ENCODE measurements at places on chromosomes 1 and 21.
A peak's percentile ranks its signal among the peaks of the same experiment; 100 is the strongest.

DNA sequence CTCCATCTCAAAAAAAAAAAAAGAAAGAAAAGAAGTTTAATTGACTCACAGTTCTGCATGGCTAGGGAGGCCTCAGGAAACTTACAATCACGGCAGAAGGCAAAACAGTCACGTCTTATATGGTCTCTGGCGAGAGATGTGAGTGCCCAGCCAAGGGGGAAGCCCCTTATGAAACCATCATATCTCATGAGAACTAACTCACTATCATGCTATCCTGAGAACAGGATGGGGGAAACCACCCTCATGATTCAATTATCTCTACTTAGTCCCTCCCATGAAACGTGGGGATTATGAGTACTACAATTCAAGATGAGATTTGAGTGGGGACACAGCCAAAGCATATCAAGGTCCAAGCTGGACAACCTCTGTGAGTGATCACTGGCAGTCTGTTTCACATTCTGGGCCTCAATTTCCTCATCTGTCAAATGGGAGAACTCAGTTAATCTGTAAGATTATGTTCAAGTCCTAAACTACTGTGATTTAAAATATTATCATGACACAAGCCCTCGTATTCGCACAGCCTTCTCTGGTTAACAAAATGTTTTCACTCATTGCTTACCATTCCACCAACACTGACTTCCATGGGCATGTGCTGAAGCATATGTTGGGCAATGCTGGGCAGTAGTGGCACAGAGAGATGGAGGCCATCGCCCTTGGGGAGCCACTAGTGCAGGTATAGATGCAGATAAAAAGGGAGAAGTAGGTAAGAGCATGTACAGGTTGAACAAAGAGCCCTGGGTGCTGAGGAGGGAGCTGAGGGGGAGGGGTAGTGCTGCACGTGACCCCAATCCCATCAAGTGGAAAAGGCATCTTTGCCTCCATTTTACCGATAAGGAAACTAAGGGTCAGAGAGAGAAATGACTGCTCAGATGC lies 46.2 kb upstream of the SLC2A1 start:
- DNase-seq, result no peak

GRCh38 chr1:7857985-7858384 lies 5.1 kb upstream of the UTS2 start:
- no peak for DNase-seq

DNA sequence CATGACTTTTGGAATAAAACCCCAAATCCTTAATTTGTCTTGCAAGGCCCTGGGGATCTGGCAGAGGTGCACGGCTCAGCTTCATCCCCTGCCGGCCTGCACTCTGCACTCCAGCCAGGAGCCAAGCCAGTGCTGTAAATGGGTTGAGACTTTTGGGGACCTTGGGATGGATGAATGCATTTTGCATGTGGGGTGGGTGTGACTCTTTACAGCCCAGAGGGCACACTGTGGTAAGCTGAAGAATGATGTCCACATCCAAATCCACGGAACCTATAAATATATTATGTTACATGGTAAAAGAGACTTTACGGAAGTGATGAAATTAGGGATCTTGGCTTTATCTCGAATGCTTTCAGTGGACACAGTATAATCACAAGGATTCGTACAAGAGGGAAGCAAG lies 177.8 kb downstream of the EDEM3 start:
- DNase-seq, result no peak

DNA sequence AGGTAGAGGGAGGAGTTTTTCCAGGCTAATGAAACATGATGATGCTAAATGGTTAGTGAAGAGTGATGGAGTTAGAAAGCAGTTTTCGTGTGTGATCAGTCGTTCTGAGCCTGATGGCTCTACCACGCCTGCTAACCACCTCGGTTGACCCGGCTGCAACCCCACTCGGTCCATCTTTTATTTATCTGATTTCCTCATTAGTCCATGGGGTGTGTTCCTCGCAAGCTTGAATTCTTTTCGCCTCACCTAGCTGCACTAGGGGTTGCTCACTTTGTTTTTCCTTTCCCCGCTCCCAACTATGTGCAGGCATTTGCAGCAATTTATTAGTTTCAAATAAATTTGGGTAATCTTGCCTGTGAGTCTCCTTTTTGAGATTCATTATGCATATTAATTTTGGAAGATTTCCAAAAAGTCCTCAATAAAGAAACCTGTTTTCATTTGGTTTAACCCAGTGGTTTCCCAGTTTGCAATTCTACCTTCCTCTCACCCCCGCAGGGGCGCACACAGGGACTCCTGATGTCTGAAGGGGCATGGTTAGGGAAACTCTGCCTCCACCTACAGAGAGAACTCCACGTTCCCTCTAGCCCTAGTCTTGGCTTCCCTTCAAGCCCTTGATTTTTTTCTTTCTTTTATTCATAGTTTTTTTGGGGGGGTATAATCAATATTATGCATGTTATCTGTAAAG lies 12.6 kb downstream of the B3GALT5 start:
- DNase-seq, result no peak

GRCh38 chr1:218498056-218498938 lies 153.2 kb downstream of the TGFB2 start:
- DNase-seq, result no peak

GRCh38 chr1:60895252-60895651 lies 187.1 kb upstream of the NFIA start:
- DNase-seq, result no peak

- DNase-seq, result no peak
These were observed 593.1 kb downstream of the PTBP2 start for GRCh38 chr1:97314685-97315084.

DNA sequence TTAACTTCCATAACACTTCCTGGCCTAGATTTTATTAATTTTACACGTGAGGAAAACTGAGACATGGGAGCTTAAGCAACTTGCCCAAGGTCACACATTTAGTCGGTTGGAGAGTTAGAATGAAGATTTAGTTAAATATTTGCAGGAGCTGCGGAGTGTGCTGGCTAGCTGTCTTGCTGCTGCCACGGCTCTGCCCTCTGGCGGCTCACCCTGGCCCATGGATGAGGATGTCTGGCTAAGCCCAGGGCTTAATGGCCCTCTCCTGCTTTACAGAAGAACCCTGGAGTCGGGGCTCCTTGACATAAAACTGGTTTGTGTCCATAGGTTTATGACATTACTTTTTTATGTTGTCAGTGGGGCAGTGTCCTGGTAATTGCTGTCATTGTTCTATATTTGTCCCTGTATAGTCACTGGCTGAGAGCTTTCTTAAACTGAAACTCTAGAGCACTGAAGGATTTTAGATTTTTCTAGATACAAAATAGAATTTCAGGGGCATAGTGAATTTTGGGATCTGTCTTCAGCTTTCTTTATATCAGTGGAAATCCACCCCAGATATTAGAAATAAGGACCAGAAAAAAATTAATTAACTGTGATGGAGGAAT lies 88.9 kb upstream of the WLS start:
- DNase-seq, result peak; percentile 92

DNA sequence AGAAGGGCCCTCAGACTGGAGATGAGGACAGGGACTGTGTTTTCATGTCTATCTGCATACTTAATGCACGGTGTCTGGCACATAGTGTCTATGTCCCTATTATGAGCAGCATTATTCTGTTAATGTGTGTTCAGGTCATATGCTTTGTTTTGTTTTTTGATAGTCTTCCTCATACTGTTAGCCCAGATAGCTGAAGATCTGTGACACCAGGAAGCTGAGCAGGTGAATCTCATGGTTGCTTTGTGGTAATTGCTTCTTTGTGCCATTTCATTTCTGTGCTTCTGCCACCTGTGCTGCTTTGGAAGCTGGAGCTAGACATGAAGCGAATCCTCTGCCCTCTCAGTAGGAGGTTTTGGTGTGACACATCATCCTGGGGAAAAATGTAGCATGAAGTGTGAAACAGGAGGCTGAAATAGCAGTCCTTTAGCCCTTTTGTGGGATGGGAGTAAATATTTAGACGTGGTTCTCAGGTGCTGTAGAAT lies 15.8 kb downstream of the SMAP2 start:
- DNase-seq, result no peak

- peak; percentile 45 for DNase-seq
These were observed 78.2 kb upstream of the TARDBP start for GRCh38 chr1:10934150-10934818.

GRCh38 chr1:57897581-57897980 lies 473.7 kb upstream of the DAB1 start:
- DNase-seq, result no peak

DNA sequence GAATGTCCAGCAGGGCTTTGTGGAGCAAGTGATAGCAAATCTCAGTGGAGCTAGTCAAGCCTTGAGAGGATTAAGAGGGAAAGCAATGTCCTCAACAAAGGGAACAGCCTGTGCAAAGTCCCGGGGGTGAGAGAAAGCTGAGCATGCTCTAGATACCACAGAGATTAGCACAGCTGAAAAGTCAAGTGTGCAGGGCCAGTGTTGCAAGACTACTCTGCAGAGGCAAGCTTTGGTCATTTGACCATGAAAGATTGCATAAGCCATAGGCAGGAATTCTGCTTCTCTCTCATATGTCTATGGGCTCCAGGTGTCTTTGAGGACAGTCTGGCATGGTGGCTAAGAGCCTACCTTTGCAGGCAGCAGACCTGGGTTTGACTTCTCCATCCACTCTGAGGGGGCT lies 181.0 kb upstream of the JUN start:
- no peak for DNase-seq

- DNase-seq, result no peak
These were observed 210.3 kb downstream of the KCTD3 start for GRCh38 chr1:215777370-215777925.

DNA sequence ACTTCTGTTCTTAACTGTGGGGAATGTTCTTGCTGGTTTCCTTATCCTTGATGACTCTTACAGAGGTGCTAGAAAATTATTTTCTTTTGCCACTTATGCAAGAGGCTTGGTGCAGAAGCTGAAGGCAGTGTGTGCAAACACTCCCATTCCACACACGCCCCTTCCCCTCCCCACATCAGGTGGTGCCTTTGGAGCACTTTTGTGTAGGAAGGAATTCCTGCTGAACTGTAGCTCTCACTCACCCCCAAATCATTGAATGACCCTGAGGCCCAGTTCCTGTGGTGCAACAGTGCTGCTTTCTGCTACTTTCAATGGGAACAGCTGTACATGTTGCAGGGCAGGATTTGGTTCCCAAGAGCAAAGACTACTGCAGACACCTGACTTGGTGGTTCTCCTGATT lies 101.8 kb downstream of the CD247 start:
- no peak for DNase-seq

- no peak for DNase-seq
These were observed 1.8 kb upstream of the ETNK2 start for GRCh38 chr1:204153667-204154066.

DNA sequence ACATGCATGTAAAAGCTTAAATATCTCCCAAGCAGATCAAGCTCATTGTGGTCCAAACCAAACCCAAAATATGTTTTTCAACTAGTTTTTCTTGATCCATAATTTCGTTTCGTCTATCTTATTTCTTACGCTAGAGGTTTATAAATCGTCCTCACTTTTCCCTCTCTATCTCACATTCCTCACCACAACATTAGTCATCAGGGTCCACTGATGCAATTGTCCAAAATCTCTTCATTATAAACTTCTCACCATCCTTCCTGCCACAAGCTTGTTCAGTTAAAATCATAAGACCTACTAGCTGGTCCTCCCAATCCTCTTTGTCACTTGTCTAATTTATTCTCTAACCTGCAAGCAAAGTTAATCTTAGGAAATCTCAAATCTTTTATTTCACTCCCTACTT lies 173.0 kb upstream of the PALMD start:
- no peak for DNase-seq

- DNase-seq, result no peak
These were observed 228.8 kb downstream of the DISC1 start for GRCh38 chr1:231855361-231855760.

DNA sequence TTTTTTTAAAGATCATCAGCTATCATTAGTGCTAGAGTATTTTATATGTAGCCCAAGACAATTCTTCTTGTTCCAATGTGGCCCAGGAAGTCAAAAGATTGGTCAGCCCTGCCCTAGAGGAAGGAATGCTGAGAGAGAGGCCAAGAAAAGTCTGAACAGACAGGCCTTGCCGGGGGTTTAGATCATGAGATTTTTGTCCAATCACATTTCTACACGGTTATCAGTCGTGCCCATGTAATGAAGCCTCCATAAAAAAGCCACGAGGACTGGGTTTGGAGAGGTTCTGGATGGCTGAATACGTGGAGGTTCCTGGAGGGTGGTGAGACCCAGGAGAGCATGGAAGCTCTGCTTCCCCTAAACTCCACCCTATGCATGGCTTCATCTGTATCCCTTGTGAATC lies 24.3 kb upstream of the ENO1 start:
- no peak for DNase-seq

DNA sequence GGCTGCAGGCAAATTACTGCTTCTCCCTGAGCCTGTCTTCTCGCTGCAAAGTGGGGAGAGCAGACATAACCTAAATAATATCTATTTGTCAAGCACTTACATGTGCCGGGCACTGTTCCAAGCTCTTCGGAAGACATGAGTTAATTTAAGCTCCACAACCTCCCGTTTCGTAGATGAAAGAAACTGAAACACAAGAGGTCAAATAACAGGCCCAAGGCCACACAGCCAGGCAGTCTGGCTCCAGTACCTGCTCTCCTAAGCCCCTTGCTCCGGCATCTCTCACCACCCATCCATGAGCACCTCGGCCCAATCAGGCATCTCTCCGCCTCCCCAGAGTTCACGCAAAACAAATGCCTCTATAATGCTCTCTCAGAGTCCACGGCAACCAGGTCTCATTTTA lies 65.4 kb downstream of the TAS1R2 start:
- DNase-seq, result no peak

- no peak for DNase-seq
These were observed 89.1 kb downstream of the SSBP3 start for GRCh38 chr1:54317084-54317483.

GRCh38 chr21:42840411-42841155 lies 38.8 kb downstream of the WDR4 start:
- peak; percentile 20 for DNase-seq

- DNase-seq, result no peak
These were observed 261.9 kb downstream of the HLX start for GRCh38 chr1:221141096-221141495.

GRCh38 chr1:7385471-7386225 lies 385.4 kb upstream of the VAMP3 start:
- peak; percentile 63 for DNase-seq
